Right atrium auricular region (tissue), 2 donors: ENCODE measurements at places on chromosomes 11 and 22. TPM values are rescaled to one million over a fixed set of nuclear protein-coding genes. Genes with fewer than 3 reads are reported as not detected.

GRCh38 chr22:36928196-36928595, 14.8 kb downstream of the CSF2RB start:
- DNase-seq: peak; percentile 7

- DNase-seq: peak; percentile 88
Measured at GRCh38 chr22:42680648-42681047, 31.5 kb upstream of the CYB5R3 start.

- no peak for DNase-seq
Measured at GRCh38 chr11:35886759-35887158, 57.1 kb upstream of the LDLRAD3 start.

ETS1 gene
- total RNA-seq: 46.6 TPM

- DNase-seq: no peak
Measured at GRCh38 chr22:42154293-42155052, 23.9 kb upstream of the CYP2D6 start.

DNA sequence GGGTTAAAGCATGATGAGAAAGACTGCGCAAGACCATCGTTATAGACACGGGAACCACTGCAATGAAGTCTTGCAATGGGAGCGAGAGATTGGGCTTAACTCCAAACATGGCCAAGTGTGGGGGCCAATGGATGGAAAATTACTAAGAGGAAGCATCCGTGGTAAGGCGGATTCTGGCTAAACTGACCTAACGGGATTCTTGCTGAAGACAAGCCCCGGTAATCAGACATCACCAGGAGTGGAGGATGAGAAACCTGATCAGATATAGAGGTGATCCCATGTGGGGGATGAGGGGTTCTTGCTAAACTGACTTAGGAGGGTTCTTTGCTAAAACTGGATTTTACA, 5.8 kb upstream of the SYNGR1 start:
- DNase-seq: no peak

STT3A gene
- total RNA-seq: 51.7 TPM

DNA sequence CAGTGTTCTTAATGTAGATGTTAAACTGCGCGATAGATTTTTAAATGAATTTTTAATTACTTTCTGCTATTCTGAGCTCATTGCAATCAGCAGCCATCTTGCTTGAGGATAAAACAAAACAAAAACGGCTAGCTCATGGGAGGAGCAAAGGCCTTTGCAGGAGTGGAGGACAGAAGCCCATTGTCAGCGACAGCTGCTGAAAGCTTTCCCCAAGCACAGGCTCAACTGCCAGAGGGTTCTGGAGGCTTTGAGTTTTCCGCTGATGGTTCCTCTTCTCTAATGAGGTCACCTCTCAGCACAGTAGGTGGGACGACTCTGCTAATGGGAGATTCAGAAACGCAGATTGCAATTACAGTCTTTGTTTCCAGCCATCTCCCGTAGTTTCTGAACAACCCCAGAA, 167.1 kb upstream of the TTC12 start:
- no peak for DNase-seq

GRCh38 chr11:85109141-85109540, 518.0 kb downstream of the DLG2 start:
- no peak for DNase-seq

DNA sequence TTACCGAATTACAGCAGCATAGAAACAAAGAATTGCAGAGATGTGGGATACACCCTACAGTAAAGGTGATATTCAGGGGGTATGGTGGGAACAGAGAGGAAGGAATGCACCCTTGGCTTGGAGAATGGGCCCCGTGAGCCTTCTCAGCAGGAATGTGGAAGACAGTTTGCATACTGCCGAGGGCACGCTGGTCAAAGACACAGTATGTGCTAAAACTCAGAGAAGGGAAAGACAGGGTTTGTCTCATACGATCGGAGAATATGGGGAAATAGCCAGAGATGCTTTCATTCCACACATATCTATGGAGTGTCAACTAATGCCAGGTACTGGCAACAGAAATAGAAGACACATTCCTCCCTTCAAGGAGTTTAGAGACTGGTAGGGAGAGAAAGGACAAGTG, 36.9 kb downstream of the UBASH3B start:
- DNase-seq: no peak

MRPL23 gene
- 210 TPM for total RNA-seq

DNA sequence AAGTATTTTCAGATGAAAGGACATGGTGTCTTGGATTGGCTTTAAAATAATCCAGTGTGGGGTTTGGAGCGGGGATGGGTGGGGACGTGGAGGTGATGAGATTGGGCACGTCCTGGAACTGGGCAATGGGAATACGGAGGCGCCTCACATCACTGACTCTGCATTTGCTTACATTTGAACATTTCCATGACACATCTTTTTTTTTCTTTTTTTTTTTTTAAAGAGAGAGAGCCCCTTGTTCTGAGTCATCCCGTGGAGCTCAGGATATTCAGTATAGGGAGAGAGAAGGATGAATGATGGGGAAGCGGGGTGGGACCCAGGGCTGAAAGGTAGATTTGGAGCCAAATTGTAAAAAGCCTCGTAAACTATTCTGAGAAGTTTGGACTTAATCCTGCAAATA, 142.7 kb downstream of the FBXO7 start:
- no peak for DNase-seq

- DNase-seq: no peak
Measured at GRCh38 chr11:108620958-108621772, 27.6 kb upstream of the EXPH5 start.

DNA sequence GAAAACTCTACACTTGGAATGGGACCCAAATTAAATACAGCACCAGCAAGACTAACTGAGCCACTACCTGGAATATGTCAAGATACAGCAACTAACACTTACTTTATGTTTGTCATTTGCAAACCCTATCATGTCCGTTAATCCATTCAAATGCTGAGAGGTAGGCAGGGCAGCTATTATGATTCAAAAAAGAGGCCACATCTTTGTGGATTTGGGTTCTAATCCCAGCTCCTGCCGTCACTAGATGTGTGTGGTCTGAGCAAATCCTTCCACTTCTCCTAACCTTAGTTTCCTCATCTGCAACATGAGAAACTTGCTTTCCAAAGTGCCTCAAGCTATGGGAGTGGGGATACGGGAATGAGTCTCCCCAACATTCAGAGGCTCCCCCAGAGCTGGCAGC, 24.2 kb downstream of the FLI1 start:
- DNase-seq: no peak

SLC17A6 gene
- total RNA-seq: not detected

DNA sequence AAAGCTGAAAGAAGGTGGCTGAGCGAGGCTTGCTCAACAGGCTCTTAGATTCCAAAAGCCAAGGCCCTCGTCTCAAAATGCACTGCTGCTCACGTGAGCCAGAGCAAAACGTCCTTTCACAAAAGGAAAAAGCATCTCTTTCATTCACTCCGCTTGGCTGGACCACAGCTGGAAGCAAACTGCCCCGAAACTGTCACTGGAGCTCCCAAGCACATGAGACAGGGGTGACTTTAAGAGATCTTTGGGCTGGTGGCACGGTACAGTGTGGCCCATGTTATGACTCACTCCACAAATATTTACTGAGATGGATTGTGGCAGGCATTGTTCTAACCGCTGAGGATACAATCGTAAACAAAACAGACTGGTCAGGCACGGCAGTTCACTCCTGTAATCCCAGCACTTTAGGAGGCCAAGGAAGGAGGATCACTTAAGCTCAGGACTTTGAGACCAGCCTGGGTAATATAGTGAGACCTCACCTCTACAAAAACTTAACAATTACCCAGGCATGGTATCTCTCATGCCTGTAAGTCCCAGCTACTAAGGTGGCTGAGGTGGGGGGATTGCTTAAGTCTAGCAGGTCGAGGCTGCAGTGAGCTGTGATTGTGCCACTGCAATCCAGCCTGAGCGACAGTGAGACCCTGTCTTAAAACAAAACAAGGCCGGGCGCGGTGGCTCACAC, 3.6 kb downstream of the PLA2G6 start:
- DNase-seq: peak; percentile 73

ADSL gene
- total RNA-seq: 69.9 TPM

DNA sequence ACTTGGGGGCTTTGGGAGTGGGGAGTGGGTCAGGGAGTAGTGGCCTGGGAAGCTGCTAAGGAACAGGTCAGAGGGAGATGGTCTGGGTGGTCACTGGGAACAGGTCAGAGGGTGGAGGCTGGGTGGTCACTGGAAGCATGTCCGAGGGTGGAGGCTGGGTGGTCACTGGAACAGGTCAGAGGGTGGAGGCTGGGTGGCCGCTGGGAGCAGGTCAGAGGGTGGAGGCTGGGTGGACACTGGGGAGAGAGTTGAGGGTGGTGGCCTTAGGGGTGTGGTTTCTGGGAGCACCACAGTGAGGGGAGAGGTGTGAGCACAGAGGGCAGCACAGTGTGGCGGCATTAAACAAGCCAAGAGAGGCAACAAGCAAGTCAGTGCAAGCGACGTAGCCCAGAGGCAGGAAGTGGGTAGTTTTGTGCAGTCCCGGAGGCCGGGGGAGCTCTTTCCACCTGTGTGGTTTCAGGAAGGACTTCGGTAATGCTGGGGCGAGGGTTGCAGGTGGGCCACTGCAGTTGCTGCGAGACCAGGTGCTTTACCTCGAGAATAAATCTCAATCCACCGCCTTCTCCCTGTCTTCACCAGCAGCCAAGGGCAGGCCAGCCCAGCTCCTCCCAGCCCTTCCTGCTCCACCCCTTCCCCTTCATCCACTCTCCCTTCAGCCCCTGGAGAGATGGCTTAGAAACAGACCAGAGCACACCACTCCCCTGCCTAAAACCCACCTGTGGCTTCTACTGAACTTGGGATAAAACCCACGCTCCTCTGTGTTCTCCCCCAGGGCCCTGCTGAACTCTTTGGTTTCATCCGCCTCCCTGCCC, 3.2 kb upstream of the CACNA1I start:
- DNase-seq: no peak
